ENCODE measurements at places on chromosomes 13 and 19. TPM values are rescaled to one million over a fixed set of nuclear protein-coding genes. Genes with fewer than 3 reads are reported as not detected.

Gene COMMD6
- 108 TPM for total RNA-seq

Gene OR7G3
- not detected for total RNA-seq

Gene C13orf42
- total RNA-seq: not detected

Gene VAV1
- 20.6 TPM for total RNA-seq

Gene HIPK4
- 0.74 TPM for total RNA-seq

Gene SEMA6B
- 58.4 TPM for total RNA-seq

Gene GPR12
- not detected for total RNA-seq

Gene ARL11
- total RNA-seq: not detected

Gene SOX1
- not detected for total RNA-seq

Gene KLK2
- total RNA-seq: not detected

Gene CGB3
- total RNA-seq: not detected

Gene CCDC159
- 7.7 TPM for total RNA-seq

Gene GGN
- total RNA-seq: 0.47 TPM

Gene KLK14
- total RNA-seq: 0.76 TPM

Gene OCEL1
- 39.8 TPM for total RNA-seq

Gene PLVAP
- total RNA-seq: 0.47 TPM

Gene ZNF813
- not detected for total RNA-seq

Gene METTL21C
- not detected for total RNA-seq

Gene FGF21
- 0.81 TPM for total RNA-seq

Gene CEACAM20
- not detected for total RNA-seq

Gene LPAR6
- total RNA-seq: 0.12 TPM

Gene TPTE2
- not detected for total RNA-seq

Gene IZUMO1
- 1.7 TPM for total RNA-seq

Gene PODNL1
- total RNA-seq: 0.71 TPM

Measured in HCT116 (cell line).